GM12892 (cell line): ENCODE measurements at places on chromosomes 6 and 20.

GRCh38 chr20:37356387-37356786 lies 10.4 kb downstream of the SRC start:
- no peak for DNase-seq

DNA sequence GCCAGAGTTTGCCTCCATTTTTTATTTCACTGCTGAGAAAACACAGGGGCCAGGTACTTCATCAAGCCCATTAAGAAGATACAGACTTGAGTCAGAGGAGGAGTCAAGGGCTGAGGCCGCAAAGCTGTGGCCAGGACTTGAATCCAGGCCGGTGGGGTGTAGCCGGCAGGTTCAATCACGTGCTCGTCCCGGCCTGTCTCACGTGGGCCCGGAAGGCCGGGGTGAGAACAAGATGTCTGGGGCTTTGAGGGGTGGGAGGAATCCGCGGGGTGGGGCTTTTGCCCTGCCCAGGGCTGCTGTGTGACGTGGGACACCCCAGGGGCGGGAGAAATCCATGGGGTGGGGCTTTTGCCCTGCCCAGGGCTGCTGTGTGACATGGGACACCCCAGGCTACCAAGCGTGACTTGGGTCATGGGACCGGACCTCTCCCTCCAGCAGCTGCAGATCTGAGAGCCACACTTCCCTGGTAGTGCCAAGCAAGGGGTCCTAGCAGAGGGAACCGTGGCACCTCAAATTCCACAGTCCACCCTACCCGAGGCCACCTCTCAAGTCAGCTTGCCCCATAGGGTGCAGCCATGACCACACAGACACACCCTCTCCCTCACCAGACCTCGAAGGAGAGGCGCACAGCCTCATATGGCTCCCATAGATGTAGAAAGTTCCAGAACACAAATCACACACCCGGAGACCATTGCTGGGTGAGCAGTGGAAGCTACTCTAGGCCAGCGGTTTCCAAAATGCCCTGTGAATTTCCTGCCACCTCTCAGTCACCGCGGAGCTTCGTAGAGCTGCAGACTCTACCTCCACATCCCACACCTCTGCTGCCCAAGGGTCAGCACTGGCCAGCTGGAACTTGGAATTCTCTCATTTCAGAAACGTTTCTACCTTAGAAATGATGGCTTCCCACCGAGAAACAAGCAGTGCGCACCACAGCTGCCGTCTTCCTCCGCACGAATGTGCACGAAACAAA lies 156.1 kb downstream of the DLL1 start:
- DNase-seq, result no peak

DNA sequence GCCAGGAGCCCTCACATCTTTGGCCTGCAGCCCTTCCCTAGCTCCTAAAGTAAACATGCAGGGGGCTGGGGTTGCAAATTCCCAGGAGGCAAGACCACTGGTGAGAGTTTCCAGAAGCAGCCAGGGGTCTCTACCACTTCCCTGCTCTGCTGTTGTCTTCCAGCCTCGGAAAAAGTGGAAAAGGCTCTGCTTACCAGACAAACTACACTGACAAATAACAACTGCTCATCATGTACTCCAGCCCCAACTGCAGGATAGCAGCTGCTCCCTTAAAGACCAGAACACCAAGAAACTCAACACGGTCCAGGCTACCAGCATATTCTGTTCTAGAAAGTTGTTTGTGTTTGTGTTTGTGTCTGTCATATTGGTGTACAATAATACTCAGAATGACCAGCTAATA lies 187.5 kb upstream of the MARCKS start:
- no peak for DNase-seq

DNA sequence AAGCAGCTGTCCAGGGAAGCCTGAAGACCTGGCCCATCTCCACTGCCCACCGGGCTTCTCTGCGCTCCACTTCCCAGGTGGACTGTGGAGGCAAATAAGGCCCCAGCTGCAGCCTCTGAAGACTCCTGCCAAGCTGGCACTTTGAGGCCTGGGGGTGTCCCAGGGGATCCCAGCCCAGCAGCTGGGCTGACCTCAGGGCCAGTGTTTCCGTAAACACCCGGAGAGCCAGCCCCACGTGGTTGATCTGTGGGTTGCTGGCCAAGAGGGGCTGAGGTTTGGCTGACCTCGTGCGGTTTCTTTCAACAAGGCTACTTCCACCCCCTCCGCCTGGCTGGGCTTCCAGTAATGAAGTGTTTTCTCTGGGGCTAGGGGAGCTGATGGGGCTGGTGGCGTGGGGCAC lies 12.4 kb upstream of the CCN5 start:
- no peak for DNase-seq

GRCh38 chr20:5001174-5002076 lies at the start of gene SLC23A2:
Gene SLC23A2 (minus strand): TSS chr20:5001510. CDS start chr20:4932562, 68,948 bp downstream.
- DNase-seq, result peak; percentile 68

DNA sequence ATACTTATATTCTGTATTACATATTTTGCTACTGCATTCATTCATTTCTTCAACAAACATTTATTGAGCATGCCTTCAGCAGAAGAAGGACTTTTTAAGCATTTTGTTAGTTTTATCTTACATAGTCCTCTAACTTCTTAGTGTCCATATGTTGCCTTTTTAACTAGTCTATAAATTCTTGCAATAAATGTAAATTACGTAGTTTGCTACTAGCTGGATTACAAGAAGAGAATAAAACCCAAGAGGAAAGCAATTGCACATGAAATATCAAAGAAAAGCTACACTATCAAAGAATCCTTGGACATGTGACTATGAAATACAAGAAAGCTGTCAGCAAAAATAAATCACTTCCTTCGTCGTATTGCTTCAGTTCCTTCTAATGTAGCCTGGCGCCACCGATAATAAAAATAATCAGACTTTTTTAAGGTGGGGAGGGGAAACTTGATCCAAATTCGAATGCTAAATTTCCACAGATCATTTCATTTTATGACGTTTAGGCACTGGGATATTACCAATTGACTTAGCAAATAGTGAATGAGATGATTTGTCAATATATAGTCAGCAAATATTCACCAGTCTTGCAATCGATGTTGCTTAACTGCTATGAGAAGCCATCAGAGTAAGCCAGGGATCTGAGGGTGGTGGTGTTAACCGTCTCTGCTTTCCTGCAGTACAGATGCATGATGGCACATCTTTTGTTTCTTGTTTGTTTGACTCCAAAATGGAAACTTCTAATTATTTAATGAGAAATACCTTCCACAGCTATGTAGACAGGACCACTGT lies 258.7 kb upstream of the EXOC2 start:
- no peak for DNase-seq

GRCh38 chr6:110674096-110674495 lies 141.2 kb downstream of the CDK19 start:
- no peak for DNase-seq

GRCh38 chr6:72140795-72141194 lies 254.4 kb downstream of the RIMS1 start:
- DNase-seq, result no peak

GRCh38 chr20:47927944-47928343 lies 142.7 kb upstream of the SULF2 start:
- no peak for DNase-seq

DNA sequence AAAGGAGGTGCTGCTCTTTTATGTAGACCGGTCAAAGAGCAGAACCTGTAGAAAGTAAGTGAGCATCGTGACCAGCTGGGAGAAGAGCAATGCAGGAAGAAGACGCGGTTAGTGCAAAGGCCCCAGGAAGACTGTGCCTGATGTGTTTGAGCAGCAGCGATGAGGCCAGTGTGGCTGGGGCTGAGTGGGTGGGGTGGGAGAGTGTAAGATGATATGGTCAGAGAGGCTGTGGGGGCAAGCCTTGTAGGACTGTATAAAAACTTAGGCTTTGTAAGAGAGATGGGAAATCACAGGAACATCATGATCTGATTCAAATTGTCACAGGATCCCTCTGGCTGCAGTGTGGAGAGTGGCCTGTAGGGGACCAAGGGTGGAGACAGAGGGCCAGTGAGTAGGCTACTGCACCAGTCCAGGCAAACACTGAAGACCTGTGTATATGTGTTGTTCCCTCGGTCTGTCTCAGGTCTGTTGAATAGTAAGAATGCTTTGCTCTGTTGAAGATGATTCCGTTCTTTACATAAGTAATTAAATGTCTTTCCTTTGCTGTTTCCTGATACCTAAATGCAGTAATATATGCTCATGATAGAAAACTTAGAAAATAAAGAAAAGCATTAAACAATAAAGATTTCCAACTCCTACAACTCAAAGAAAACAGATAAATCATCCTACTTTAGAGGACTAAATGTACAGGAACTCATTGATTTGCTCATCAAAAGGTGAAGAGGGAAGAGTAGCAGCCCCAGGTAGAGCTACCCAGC lies 23.6 kb upstream of the WFDC2 start:
- no peak for DNase-seq

DNA sequence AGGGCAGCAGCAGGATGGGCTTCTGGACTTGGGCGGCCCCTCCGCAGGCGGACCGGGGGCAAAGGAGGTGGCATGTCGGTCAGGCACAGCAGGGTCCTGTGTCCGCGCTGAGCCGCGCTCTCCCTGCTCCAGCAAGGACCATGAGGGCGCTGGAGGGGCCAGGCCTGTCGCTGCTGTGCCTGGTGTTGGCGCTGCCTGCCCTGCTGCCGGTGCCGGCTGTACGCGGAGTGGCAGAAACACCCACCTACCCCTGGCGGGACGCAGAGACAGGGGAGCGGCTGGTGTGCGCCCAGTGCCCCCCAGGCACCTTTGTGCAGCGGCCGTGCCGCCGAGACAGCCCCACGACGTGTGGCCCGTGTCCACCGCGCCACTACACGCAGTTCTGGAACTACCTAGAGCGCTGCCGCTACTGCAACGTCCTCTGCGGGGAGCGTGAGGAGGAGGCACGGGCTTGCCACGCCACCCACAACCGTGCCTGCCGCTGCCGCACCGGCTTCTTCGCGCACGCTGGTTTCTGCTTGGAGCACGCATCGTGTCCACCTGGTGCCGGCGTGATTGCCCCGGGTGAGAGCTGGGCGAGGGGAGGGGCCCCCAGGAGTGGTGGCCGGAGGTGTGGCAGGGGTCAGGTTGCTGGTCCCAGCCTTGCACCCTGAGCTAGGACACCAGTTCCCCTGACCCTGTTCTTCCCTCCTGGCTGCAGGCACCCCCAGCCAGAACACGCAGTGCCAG lies at the start of gene TNFRSF6B:
TSS of gene TNFRSF6B (plus strand) at position 25 of the 729 bp plus-strand sequence. CDS start at position 141, 116 bp downstream.
- DNase-seq, result peak; percentile 41

- DNase-seq, result no peak
Measured at GRCh38 chr6:141265756-141266623, 866.7 kb upstream of the GJE1 start.

- no peak for DNase-seq
Measured at GRCh38 chr6:133991096-133991593, 38.1 kb downstream of the TBPL1 start.

DNA sequence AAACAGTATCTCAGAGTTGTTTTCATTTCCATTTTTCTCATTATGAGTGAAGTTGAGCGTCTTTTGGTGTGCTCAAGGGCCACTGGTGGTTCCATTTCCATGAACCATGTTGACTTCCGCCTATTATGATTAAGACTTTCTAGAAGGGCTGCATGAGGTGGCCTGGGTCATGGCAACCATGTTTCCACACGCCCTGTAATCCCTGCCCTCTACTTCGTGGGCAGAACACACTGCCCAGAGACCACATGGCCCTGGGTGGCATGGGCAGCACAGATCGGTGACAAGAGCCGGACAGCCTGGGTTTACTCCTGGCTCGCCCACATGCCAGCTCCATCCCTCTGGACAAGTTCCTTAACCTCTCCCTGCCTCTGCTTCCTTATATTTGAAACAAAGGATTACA lies 14.8 kb downstream of the PRPH2 start:
- DNase-seq, result no peak

DNA sequence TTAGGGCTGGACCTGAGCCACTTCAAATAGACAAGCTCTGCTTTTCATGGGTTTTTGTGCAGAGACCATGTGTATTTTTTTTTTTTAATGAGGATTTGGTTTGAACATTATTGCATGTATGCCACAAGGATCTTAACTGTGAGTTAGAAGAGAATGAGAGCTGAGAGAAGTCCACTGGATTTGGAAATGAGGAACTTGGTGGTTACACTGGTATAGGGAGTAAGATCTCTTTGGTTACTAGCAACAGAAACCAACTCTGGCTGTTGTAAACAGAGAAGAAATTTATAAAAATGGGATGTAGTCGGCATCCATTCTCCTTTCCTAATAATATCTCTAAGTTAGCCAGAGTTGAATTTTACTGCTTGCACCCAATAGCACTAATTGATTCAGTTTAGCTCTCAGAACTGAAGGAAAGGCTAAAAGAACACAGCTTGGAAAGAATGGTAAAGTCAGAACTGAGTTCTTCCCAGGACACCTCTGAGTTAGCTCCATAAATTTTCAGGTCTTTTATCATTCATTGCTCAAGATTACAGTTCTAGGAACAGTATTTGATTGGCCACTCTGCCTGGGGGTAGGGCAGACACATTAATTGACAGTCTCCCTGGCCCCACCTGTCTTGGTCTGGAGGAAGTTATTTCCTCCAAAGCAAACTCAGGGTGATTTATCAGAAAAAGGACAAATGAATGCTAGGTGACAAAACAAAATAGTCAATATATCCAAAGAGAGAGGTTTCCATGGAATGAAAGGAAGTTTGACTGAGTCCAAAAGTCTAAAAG lies 3.9 kb upstream of the WFDC2 start:
- DNase-seq, result no peak

DNA sequence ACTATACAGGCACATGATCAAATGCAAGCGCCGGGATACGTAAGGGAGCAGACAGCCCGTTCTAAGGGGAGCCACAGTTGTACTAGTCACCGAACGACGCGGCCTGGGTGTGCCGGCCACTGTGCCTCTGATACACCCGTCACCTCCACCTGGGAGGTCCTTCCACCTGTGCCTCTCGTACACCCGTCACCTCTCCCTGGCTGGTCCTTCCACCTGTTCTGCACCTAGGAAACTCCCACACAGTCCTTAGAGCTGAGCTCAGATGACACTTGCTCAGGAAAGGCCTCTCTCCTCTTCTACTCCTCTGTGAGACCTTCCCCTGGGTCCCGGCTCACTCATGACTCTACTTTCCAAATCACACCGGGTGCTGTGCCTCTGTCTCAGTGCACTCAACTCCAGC lies 245.0 kb downstream of the TTLL2 start:
- DNase-seq, result no peak

DNA sequence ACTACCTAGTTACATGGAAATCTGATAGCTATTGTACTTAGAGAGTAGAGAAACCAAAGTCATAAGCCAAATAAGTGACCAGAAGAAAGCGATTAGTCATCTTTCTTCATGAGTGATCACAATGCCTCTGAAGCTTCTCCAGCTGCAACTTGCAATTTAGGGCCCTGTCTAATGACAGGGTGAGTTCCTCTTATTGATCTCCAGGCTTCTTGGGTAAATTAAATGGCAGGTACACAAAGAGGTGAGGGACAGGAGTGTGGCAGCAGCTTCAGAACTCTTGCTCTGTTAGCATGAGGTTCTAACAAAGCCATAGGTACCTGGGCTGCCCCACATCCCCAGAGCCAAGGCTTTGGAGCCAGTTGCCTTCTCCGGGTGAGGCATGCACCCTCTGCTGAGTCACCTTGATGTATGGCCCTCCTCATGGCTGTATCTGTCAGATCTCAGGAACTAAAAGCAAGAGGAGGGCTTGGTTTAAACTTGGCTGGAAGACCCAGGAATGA lies 60.8 kb downstream of the PRDM1 start:
- DNase-seq, result no peak

- no peak for DNase-seq
Measured at GRCh38 chr6:25893778-25894177, 19.7 kb upstream of the SLC17A3 start.

- DNase-seq, result no peak
Measured at GRCh38 chr20:33309631-33310030, 26.6 kb downstream of the BPIFB1 start.
